Tibial nerve (tissue), 4 donors: ENCODE measurements at places on chromosomes 16 and 17. TPM values are rescaled to one million over a fixed set of nuclear protein-coding genes. Genes with fewer than 3 reads are reported as not detected.

OR3A3 gene
- total RNA-seq = not detected

KRT31 gene
- total RNA-seq = not detected

EVPL gene
- not detected for total RNA-seq

JPT1 gene
- 53.4 TPM for total RNA-seq

GRCh38 chr16:65622151-65622550 is 500.3 kb upstream of the CDH11 start:
- no peak for DNase-seq

- DNase-seq = no peak
Measured at GRCh38 chr16:88349903-88350900, 32.6 kb upstream of the ZNF469 start.

DNA sequence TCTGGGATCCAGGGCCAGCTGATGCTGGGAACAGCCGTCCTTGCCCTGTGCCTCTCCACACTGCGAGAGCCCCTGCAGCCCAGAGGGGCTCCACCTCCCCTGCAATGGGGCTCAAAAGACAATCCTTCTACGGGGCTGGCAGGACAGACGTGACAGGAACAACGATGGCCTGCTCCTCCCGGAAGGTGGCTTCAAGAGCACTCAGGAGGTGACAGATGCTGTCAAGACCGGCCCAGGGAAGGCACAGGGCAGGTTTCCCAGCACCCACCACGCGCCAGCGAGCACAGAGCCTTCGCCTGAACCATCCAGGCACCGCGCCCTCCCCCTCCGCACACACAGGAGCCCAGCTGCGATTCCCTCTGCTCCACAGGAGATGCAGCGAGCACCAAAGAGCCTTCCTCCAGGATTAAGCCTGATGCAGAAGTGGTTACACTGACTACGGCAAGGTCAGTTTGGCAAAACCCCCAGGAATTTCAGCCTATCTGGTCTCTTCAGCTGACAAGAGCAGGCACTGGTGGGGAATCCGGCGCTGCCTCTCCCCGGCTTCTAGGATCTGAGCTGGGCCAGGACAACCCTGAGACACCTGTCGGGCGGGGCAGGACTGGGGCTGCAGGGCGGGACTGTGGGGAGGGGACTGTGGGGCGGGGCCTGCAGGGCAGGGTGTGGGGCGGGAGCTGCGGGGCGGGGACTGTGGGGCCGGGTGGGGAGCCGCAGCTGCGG is 103.4 kb downstream of the ZNF778 start:
- no peak for DNase-seq

- DNase-seq = no peak
Measured at GRCh38 chr16:53216798-53217197, 162.0 kb downstream of the CHD9 start.

DNA sequence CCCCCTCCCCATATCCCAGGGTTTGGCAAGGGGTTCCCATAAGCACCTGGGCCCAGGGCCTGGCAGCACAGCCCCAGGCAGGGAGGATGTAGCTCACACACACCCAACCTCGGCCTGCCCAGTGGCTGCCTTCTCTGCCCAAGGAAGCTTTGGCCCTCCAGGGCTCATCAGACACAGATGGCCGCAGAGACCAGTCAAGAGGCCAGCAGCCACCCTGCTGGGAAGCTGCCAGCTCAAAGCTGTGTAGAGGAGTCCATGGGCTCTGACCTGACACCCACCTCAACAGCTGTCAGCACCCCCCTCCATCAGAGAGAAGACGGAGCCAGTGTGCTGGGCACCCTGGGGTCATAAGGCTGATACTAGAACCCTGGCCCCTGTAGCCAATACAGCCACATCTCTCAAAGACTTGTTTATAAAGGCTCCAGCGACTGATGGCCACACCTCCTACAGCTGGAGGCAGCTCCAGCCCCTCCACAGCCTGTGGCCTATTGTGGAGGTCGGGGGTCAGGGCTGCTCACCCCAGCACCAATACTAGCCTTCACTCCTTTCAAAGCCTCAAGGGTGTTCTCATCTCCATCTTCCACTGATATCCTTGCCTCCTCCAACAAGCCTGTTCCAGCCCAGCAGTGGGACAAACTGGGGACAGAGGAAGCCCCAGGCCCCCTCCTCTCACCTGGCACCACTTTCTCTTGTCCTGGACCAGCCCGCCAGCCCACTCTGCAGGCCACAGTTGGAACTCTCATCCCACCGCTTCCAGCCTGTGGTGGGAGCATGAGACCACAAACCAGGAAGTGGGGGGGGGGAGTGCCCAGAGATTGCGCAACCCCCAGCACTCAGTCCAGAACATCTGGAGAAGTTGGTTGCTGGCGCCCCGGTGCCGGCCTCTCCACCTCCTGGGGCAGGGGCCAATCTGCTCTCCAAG is 2.2 kb upstream of the MPG start:
- peak; percentile 82 for DNase-seq

DNA sequence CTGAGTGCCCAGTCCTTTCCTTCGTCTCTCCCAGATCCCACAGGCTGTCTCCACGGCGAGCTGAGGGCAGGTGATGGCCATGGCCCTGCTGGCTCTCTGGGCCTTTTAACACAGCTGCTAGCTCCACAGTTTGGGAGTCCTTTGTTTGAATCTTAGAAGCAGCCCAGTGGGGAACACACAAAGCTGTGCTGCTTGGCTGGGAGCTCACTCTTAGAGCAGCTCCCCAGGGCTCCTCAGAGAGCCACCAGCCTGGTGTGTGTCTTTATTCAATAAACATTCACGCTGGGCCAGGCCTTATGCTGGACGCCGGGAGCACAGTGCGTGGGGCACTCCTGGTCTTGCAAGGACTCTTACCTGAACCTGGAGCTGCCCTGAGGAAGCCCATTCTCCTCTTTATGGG is 29.7 kb downstream of the WNT3 start:
- DNase-seq = no peak
